GM03348 (cell line): ENCODE measurements at places on chromosomes 2 and 18.
A peak's percentile ranks its signal among the peaks of the same experiment; 100 is the strongest.

GRCh38 chr2:110780461-110780860, 48.1 kb downstream of the ACOXL start:
- DNase-seq, result no peak

GRCh38 chr18:63881851-63882250, 5.7 kb upstream of the SERPINB2 start:
- peak; percentile 28 for DNase-seq

- DNase-seq, result no peak
Observed at GRCh38 chr18:13185675-13186198, 32.8 kb upstream of the LDLRAD4 start.

- DNase-seq, result no peak
Observed at GRCh38 chr2:42186366-42186765, 17.2 kb downstream of the EML4 start.

GRCh38 chr18:4358618-4359017, 96.5 kb downstream of the DLGAP1 start:
- DNase-seq, result no peak

DNA sequence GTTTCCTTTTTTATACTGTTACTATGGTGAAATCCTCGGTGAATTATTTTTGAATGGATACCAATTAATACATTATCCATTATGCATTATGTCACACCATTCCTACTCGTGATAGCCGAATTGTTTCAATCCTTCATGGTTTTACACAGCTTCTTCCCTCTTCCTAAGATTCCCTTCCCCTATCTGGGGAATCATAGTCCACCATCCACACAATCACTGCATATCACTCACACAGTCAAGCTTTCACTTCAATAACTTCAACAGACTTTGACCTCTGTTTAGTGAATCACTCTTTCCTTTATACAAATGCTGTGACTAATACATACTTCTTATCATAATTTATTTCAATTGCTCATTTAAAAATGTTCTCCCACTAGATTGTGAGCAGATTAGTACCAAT, 1108.1 kb upstream of the LRRTM1 start:
- DNase-seq, result no peak

DNA sequence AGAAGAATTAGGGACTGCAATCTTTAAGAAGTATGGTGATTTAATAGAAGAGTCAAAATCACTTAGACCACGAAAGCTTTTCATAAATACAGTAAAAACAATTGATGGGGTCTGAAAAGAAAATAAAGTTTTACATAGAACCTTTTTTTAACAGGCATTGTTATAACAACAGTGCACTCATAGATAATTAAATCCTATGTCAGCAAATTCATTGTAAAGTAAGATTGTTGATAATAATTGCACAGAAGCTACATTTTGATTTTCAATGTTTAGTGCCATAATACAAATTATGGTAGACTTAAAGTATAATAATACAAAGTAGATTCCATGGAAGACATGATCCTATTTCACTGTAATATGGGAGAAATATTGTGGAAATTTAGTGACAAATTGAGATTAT, 130.7 kb upstream of the FSIP2 start:
- no peak for DNase-seq

- no peak for DNase-seq
Observed at GRCh38 chr18:75124991-75125381, 84.0 kb downstream of the PTGR3 start.
